ENCODE measurements at places on chromosomes 5 and 9.

DNA sequence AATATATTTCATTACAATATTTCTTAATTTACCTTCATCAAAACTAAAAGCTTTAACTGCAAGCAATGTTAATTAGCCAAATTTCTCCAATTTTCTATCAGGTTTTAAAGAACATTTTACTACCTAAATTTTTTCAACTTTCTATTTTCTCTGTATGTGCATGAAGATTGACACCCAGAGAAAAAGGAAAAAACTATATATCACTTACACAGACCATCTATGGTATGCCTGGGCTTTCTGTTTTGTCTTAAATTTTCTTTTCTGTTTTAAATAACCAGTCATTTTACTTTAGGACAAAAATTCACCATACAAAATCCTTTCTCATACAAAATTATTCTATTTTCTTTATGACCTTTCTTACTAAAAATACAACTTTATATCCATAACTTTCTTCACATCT is 13.8 kb upstream of the IL7R start:
- no peak for DNase-seq

- peak; percentile 11 for DNase-seq
Observed at GRCh38 chr5:57324181-57324580, 150.3 kb downstream of the GPBP1 start.

DNA sequence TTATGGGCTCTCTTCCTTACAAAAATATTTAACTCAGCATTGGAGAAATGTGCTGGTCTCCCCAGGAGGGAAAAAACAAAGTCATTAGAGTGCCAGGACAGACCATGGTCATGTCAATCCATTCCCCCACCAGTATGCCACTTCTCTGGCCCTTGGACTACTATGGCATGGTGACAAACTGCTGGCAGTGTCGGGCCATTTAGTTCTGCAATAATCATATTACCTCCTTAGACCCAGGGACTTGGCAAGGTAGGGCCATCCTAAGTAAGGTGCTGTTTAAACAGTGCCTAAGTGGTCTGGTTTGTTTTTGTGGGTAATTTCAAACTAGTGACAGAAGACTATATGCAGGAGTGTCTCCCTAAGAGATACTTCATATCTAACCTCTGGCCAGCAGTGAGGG is 177.8 kb upstream of the STK32A start:
- DNase-seq = no peak

- DNase-seq = no peak
Observed at GRCh38 chr5:94415798-94416197, 202.6 kb downstream of the KIAA0825 start.

GRCh38 chr5:1378866-1379659 is 34.2 kb upstream of the CLPTM1L start:
- DNase-seq = no peak

DNA sequence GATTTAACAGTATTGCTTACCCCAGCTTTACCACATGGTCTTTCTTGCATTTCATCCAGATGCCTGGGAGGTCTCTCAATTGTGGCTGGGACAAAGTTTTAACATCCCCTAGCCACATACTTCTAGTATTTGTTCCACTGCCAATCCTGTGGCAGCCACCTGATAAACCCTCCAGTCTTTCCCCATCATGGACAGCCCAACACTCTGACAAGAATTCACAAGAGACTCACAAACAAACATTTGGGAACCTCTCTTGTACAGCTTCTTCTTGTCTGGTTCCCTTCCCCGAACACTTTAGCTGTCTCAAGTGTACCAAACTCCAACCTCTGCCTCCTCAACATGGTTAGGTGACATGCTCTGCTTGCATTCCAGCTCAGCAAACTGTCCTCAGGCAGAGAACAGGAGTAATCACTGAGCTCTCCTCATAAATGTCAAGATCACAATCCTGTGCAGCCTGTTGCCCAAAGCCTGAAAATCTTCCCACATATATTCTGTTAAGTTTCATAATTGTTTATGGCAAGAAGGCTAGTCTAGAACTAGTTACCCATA is 59.7 kb downstream of the STRBP start:
- no peak for DNase-seq

- DNase-seq = no peak
Observed at GRCh38 chr9:134408939-134409737, 82.9 kb downstream of the RXRA start.

DNA sequence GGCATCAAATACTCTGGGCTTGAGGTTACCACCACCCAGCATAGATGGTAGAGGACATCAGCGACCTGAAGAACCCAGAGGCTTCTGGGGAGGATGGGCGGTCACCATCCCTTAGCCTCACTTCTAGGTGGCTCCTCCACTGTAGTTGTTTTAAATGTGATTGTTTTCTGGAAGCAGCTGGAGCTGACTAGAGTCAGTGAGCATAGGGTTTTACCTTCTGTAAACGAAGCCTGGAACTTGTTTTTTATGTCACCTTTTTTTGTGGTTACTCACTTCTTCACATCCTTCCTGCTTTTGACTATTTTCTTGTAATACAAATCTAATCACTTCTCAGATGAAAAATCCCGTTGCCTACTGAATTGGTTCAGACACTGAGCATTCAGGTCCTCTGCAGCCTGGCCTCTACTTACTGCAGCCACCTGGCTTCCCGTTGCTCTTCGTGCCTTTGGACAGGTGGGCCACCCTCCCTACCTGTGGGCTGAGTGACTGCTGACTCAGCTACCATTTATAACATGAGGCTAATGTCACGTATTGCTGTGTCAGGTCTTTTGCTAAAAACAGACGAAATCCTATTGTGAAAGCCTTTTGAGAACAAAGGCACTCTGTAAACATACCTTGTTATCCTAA is 167.8 kb downstream of the MAN2A1 start:
- no peak for DNase-seq

GRCh38 chr5:52013523-52013922 is 630.3 kb downstream of the ISL1 start:
- DNase-seq = no peak

- DNase-seq = no peak
Observed at GRCh38 chr5:64839936-64840335, 71.2 kb downstream of the CWC27 start.

GRCh38 chr5:34813509-34813908 is 25.5 kb upstream of the TTC23L start:
- DNase-seq = no peak

DNA sequence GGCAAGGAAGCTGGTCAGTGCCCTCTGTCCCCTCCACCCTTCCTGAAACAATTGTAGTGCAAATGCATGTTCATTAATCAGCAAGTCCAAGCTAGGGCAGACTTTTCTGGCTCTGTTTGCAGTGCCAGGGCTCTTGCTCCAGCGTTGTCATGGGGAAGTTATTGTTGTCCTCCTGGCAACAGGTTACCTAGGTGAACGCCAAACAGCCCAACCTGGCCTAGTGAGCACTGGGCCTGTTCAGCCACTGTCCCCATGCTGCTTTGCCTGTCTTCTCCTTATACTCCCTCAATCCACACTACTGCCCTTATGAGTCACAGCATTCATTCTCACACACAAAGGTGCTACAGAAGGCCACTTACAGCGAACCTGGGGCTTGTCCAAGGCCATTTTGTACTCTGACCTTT is 34.5 kb upstream of the GLIS3 start:
- DNase-seq = no peak

DNA sequence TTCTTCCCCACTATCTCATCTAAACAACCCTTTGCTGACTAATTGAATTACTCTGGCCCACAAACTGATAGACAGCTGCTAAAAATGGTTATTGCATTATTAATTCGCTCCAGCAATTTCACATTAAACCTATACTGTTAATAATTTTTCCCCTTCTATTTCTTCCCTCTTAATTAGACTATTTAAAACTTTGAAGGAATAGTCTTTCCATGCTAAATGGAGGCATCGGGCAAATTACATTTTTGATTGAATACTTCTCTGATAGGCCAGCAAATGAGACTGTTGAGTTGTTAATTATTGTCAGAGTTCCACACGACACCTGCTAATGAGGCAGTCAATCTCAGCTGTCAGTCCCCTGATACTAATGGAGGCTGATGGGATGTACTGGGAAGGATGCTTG is 242.5 kb downstream of the TRIM32 start:
- no peak for DNase-seq

DNA sequence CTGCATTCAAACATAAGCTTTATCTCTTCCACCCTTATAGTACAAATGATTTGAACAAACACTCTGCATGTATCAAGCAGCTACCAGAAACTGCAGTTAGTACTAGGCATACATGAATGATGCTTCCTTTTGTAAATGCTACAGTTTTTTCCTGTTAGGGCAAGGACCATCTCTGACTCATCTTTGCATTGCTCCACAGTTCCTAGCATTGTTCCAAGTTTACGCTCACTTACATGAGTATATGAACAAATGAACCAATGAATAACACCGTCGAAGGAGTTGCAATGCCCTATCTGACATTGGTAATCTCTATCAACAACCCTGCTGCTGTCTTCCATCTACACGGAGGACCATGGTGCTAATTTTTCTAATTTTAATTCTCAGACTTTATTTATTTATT is 2.1 kb upstream of the ALDH7A1 start:
- peak; percentile 66 for DNase-seq

DNA sequence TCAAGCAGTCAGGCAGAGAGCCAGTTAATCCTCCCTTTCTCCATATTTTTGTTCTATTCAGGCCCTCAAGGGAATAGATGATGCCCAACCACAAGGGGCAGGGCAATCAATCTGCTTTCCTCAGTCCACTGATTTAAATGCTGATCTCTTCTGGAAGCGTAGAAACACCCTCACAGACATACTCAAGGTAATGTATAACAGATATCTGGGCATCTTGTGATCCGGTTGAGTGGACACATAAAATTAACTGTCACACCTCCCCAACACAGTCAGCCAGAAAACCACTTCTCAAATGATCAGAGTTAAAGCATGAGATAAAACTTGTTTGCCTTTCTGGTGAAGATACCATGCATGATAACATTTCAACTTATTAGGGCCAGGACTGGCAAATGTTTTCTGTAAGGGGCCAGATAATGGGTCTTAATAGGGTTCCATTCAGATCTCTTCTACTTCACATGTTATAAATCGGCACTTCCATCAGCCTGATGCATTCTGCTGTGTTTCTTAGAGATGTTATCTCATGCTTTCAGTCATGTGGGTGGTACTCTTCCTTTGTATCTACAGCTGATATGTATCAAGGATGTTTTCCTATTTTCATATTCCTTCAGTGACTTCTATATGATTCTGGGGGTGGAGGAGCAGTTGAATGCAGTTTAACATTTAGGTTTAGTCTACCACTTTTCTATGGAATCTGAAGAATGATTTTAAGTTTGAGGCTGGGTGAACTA is 58.9 kb upstream of the CNTLN start:
- DNase-seq = no peak

DNA sequence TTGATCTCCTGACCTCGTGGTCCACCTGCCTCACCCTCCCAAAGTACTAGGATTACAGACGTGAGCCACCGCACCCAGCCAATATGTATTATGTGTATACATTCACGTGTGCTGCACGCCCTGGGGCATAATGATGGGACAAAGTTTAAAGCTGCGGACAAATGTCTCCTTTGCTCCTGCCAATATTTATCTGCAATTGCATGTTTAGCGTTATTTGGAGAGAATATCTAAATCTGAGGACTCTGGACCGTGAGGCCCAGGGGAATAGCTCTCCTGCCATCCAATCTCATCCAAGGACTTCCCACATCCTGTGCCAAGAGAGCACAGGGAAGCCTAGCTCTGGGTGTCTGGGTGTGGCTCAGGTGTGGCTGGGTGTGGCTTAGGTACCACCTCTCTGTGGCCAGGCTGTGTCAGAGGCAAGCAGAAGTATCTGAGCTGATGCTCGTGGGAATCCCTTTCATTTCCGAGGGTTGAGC is 6.9 kb upstream of the BOD1 start:
- DNase-seq = no peak

GRCh38 chr5:56003679-56004078 is 8.9 kb upstream of the IL6ST start:
- DNase-seq = peak; percentile 29

- DNase-seq = peak; percentile 93
Observed at GRCh38 chr9:70020991-70021571, 22.6 kb upstream of the MAMDC2 start.

DNA sequence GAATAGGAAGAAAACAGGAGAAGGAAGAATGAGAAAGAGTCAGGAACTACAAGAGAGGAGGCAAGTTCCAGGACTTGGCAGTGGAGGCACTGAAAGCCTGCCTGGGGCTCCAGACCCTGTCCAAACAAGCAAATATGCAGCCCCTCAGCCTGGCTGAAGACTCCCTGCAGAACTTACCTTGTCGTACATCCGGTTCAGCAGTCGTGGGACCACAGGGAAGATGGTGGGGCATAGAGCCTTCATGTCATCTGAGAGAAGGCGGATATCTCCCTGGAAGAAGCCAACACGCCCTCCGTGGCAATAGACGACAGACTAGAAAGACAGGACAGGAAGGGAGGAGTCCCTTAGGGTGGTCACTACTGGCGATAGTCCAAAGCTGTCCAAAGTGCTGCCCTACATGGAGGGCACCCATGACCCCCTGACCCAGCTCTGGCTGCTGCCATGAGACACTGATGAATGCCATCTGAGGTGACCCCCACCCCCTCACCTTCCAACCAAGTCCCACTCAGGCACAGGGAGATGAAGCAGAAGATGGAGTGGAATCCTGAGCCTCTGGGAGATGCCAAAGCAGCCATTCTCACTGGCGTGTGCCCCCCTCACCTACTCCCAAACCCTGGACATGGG is 27.7 kb upstream of the MEIKIN start:
- DNase-seq = no peak

DNA sequence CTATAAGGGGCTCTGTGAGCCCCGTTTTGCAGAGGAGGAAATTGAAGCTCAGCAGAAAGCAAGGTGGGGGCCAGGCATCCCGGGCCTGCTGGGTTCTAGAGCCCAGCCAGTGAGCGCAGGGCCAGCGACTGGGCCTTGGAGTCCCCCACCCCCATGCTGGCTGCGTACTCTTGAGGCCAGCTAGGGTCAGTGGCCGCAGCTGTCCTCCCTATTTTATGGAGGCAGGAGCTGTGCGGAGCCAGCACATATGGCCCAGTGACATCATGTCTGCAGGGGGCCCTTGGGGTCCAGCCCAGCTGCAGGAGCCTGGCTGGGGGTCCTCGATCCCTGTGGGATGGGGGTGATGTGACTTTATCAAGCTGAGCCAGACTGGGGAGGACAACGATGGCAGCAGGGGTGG is 71.3 kb downstream of the HMCN2 start:
- no peak for DNase-seq
